CD4-positive, alpha-beta T cell treated with Interleukin-4 for 4 hours (primary cell): ENCODE measurements at places on chromosomes 5 and 9.

DNA sequence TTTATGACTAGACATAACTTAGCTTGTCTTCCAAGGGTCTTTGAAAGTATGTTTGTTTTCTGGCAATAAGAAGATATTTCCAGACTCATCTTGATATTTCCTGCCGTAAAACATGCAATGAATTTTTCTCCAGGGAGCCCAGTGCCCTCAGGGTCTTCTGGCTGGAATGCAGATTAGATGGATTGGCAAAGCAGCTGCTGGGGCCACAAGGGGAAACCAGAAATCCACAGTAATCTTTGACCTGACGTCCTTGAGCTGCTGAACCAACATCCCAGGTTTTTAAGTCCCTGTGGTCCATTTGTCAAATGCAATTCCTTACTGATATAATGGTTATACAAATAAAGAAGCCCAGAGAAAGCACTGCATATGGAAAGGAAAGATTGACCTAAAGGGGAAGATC is 93.0 kb downstream of the THBS4 start:
- DNase-seq = no peak

- DNase-seq = no peak
Measured at GRCh38 chr9:114307899-114308267, 15.0 kb upstream of the ORM1 start.

- DNase-seq = no peak
Measured at GRCh38 chr5:89265511-89266179, 382.7 kb upstream of the MEF2C start.

DNA sequence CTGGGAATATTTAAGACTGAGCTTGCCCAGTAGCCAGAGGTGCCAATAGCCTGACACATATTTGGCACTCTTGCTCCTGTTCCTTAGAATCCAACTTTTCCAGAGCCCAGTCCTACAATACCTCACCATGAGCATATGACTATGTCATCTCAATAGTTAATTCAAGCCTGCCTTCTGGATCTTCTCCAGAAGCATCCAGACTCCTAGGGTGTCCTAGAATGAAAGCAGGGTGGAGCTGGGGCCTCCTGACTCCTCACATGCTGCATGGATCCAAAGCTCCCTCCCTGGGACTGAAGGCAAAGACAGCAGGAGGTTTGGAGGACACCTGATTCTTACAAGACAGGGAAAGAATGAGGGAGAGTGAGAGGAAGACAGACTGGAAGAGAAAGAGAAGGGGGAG is 37.9 kb downstream of the SH3TC2 start:
- DNase-seq = no peak

GRCh38 chr5:56298336-56299090 is 65.4 kb upstream of the ANKRD55 start:
- no peak for DNase-seq

GRCh38 chr5:40223884-40224402 is 455.8 kb upstream of the PTGER4 start:
- peak; percentile 77 for DNase-seq

DNA sequence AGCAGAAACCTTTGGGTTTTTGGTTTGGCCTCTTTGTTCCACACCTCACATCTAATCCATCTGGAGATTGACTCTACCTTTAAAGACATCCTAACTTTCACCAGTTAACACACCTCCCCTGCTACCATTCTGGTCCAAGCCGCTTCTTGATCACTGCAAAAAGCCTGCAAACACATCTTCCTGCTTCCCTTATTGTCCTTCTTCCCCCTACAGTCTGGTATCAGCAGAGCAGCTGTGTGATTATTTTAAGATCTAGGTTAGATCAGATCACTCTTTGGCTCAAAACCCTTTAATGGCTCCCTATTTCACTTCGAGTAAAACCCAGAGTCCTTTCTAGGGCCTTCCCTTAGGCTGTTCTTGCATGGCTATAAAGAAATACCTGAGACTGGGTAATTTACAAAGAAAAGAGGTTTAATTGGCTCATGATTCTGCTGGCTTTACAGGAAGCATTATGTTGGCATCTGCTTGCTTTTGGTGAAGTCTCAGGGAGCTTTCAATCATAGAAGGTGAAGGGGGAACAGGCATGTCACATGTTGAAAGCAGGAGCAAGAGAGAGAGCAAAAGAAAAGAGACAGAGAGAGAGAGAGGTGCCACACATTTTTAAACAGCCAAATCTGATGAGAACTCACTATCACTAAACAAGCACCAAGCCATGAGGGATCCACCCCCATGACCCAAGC is 1.5 kb upstream of the TEX10 start:
- no peak for DNase-seq

GRCh38 chr5:133897431-133897830 is 71.0 kb downstream of the C5orf15 start:
- no peak for DNase-seq

- no peak for DNase-seq
Measured at GRCh38 chr9:127697575-127697974, 9.2 kb upstream of the CFAP157 start.

DNA sequence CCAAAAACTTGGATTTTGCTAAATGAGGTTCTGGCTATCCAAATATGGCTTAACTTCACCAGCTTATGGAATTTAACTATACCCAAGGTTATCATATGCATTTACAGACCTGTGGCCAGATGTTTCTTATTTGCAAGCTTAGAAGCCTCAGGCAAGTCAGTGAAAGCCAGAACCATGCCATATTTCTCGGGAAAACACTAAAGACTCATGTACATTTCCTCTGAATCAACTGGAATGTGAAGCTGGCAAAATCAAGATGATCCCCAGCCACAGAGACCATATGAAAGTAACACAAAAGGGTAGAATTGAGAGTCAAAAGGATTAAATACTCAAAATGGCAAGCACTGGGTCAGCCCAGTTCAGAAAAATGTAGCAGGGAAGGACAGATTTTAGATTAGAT is 76.4 kb upstream of the SLC1A1 start:
- no peak for DNase-seq

- no peak for DNase-seq
Measured at GRCh38 chr5:6188344-6188743, 190.0 kb downstream of the MED10 start.

- DNase-seq = no peak
Measured at GRCh38 chr9:94819161-94819687, 92.7 kb downstream of the AOPEP start.

DNA sequence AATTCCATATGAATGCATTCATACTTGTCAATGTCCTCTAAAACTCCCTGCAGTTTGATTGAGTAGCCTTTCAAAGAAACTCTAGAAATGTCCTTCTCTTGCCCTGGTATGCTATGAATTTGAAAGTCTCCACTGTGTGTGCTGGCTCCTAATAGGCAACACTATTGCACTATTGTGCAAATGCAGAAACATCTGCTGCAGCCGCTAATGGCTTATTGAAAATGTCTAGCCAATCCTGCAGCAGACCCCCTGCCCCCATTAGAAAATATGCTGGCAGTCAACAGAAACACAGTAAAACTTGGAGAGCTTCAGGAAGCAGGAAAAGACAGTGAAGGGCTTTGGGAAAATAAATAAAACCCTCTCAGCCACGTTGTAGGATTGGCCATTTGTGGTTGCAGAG is 87.3 kb upstream of the GRAMD2B start:
- no peak for DNase-seq

DNA sequence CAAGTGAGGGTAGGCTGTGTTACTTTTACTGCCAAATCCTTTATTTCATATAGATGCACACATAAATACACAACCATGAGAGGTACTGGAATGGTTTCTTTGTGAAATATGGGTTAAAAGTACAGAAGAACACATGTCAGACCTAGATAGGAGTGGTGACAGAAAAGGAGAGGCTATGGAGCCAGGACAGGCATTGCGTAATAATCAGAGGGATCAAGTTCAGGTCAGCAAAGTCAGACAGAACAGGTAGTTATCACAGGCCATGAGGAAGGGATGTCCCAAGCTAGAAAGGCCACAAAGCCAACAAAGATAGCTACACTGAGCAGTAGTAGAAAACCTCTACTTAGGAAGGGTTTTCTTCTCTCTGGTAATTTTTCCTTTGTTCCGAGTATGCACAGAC is 272.6 kb downstream of the KCNN2 start:
- DNase-seq = no peak

DNA sequence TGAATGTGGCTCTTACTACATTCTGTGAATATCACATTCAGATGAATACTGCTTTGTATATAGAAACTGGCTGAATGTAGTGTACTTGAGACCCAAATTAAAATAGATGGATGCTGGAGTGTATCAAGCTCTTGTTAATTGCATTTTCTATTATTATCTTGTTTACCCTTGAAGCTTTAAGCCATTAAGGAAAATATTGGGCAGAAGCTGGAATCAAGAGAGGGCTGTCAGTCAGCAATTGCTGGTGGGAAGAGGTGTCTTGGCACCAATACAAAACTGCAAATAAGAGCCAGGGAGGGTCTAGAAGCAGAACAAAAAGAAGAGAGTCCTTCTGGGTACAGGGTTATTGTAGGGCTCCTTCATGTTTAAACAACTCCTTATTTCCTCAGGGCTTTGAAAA is 38.8 kb downstream of the MUSK start:
- no peak for DNase-seq

DNA sequence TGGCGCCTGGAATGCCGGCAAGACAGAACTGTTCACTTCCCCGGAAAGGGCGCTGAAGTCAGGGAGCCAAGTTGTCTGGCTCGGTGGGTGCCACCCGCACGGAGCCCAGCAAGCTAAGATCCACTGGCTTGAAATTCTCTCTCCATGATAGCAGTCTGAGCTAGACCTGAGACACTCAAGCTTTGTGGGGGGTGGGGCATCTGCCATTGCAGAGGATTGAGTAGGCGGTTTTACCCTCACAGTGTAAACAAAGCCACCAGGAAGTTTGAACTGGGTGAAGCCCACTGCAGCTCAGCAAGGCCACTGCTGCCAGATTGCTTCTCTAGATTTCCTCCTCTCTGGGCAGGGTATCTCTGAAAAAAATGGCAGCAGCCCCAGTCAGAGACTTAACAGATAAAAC is 277.4 kb downstream of the SLCO4C1 start:
- DNase-seq = no peak

GRCh38 chr5:75668977-75669689 is 48.1 kb downstream of the POC5 start:
- DNase-seq = peak; percentile 53

GRCh38 chr5:19676895-19677294 is 311.1 kb downstream of the CDH18 start:
- no peak for DNase-seq

DNA sequence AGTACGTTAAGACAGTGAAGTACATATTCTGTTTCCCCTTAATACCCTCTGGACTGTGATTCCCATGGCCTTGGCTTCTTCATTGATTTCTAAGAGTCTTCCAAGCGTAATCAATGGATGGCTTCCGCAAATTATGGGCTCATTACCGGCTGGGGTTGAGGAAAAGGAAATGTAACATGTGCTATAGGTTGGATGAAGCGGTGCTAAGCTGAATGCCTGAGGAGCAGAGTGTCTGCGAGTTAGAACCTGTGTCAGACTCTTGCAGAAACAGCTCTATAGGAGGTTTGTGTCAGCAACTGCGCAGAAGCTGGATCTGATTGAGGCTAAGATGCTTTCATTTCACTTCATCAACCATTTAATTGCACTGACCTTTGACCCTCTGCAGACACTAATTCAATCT is 114.3 kb upstream of the CDH18 start:
- no peak for DNase-seq

GRCh38 chr9:117074784-117075520 is 339.9 kb downstream of the ASTN2 start:
- no peak for DNase-seq

DNA sequence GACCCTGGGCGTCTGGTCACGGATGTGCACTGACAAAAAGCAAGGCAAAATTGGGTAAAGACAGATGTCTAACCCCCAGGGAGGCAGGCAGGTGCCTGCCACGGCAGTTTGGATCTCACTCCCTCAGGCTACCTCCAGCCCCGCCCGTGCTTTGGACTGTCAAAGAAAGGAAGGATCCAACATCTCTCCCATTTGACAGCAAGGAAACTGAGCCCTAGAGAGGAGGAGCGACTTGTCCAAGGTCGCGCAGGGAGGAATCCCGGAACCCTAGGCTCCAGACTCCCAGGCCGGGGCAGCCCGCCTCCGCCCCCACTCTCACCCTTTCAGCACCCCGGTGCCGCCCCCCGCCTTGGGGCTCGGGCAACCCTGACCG is 376 bp downstream of the GOLGA1 start:
- DNase-seq = no peak

DNA sequence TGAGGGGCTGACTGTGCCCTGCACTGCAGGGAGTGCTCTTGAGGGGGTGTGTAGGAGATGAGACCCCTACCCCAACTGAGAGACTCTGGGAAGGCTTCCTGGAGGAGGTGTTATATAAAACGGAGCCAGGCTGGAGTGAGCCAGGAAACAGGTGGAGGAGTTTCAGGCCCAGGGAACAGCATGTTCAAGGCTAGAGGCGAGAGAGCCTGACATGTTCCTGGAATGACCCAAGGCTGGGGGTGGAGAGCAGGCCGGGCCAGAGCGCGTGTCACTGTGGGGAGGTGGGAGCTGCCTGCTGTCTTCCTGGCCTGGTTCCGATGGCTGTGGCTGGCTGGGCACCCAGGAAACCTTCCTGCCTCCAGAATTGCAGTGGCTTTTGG is 48.7 kb downstream of the RXRA start:
- DNase-seq = no peak

- no peak for DNase-seq
Measured at GRCh38 chr9:121281614-121282276, 13.8 kb downstream of the GSN start.

GRCh38 chr9:131382850-131383729 is 10.8 kb upstream of the PRRC2B start:
- DNase-seq = no peak

DNA sequence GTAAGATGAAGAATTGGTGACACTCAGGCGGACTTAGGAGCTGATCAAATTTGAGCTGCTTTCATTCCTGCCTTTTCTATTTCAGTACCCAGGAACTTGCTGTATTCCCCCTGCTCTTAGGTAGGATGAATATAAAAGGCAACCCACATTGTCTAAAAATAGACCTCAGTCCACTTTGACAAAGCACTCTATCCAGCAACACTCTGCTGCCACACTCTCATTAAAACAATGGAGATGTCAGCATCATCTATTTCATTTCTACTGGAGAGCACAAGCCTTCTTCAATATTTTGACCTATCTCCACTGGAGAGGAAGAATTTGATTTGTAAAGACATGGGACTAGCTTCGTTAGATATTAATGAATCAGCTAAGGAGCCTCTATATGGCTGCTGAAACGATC is 468.4 kb downstream of the PTPRD start:
- DNase-seq = no peak

DNA sequence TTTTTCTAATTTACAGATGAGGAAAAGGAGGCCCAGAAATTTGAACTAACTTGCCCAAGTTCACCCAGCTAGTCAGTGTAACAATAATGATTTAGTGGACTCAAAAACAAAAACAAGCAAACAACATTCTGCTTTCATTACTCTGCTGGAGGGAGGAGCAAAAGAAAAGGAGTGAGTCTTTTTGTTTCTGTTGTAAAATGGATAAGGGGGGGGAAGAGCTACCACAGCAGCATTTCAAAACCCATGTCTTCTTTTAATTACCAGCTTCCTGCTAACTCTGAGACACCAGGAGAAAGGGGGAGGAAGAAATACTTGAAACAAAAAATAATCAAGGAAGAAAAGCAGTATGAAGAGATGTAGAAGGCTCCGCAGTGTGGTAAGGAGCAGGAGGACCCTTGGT is 39.2 kb upstream of the EQTN start:
- DNase-seq = no peak

GRCh38 chr9:127770583-127770904 is 7.9 kb downstream of the SH2D3C start:
- DNase-seq = no peak
